NCI-H1092 (cell line): ENCODE measurements at places on chromosomes 13 and 19.

DNA sequence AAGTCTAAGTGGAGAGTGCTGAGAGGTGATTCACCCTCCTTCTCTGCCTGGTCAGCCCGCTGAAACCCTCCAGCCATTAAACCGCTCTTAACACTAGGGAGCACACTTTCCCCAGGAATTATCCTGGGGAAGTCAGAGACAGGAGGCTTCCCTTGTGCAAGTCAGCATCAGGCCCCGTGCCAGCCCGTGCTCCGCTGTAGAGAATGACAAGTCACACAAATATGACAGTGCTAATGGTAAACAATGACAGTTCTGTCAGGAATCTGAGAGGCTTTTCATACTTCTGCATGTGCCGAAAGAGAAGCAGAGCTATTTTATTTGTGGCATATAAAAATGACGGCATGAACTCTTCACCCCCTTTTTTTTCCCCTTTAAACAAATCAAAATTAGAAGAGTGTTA, 816.9 kb upstream of the SLC10A2 start:
- DNase-seq, result peak; percentile 80

DNA sequence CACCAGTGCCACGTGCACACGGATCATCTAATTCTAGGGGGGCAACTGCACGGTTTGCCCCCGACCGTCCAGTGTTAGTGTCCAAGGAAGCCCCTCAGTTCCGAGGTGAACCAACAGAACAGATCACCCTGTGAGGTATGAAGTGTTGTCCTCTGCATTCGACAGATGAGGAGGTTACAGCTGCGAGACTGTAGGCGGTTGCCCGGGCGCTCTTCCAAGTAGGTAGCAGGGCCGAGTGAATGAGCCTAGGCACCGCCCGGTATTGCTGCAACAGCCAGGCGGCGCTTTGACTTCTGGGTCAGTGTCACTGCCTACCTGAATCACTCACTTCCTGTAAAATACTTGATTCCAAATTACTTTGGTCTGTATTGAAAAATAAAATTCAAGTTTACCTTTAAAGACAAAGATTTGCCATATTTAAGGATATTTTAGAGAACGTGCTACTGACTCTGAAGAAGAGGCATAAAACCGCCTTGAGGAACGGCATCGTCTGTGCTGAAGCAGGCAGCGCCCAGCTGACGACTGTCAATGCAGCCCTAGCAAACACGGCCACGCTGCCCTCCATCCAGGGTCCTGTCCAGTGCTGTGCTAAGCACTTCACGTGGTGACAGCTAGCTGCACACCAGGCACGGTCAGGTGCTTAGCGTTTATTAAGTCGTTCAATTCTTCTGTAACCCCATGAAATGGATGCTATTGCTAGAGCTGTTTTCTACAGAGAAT, 19.3 kb upstream of the RASA3 start:
- DNase-seq, result peak; percentile 16

- no peak for DNase-seq
Measured at GRCh38 chr13:109644069-109644750, 142.2 kb downstream of the IRS2 start.

DNA sequence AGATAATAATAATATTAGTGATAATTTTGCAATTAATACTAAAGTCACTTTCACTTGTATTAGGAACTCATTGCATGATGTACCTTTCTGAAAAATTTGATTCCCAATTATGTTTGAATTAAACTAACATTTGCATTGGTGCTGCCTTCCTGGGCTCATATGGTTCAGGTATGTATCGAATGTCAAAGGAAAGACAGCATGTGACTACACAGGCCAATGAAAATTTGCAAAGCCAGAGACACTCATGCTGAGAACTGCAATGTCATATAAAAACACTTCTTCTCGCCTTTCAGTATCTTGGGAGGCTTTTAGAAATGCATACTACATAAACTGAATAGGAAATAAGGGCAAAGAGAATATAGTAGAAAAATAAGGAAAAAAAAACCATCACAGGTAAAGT, 44.3 kb downstream of the RAP2A start:
- no peak for DNase-seq

- no peak for DNase-seq
Measured at GRCh38 chr13:39225860-39226259, 187.6 kb downstream of the NHLRC3 start.

- no peak for DNase-seq
Measured at GRCh38 chr19:2552859-2553258, 76.9 kb downstream of the GADD45B start.

DNA sequence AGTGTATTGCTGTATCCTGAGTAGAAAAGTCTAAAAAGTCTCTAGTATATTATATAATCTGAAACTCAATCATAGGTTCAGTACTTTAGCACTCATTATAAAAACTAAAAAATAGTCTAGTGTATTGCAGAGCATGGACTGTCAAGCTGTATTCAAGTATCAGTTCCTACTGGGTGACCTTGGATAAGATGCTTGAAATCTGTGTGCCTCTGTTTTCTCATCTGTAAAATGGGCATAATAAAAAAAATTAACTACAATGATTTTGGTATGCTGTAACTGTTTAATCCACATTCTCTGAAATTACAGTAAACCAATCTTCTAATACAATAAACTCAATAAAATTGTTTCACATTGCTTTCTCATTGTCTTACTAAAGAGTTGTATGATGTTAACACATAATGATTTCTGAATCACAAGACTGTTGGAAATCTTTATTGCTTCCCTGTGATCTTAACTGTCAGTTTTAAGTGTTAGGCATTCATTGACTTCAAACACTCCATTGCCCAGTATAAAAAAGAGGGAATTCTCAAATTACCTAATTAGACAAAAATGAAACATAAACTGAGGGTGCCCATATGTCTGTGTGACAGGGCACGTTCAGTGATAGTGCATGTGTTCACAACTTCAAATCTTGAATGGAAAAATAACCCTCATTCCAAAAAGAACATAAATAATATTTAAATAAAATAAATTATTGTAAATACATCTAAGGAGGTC, 2.2 kb downstream of the STARD13 start:
- DNase-seq, result no peak

DNA sequence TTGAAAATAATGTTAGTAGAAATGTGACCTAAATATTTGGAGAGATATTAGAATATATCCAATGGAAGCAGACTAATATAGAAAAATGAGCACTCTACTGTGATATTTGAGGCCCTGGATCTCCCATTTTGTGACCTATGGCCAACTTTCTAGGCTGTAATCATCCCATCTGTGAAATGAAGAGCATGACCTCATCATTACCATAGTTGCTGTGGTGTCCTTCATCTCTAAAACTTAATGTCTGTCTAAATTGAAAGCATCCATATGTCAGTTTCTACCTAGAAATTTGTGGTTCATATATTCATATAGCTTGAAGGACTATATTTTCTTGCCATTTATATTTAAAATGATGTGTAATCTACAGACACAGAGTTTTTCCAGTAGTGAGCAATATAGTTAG, 41.6 kb downstream of the PAN3 start:
- DNase-seq, result no peak

DNA sequence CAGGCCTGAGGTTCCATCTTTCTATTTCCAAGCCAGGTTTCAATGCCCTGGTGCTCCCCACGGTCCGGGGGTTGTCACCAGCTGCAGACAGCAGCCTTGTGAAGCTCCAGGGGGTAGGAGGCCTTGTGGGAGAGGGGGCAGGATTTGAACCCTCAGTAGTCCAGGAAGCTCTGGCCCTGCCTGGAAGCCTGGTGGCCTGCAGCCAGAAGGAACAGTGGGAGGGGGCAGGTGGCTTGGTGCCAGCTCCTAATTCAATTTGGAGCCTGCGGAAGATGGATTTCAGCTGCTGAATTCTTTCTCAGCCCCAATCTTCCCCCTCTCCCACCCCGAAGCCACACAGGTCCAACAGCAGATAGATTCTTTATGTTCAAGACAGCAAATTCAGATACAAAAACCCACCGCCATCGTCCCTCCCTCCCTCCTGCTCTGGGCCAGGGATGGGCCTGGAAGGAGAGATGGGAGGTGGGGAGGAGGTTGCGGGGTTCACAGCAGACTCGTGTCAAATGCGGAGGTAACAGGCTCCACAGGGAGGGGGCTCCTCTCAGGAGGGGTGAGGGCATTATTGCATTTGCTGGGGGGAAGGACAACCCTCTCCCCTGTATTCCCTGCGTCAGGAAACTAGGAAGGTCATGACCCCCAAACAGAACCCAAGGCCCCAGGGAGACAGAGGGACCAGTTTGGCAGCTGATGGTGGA, 2.4 kb upstream of the PTGER1 start:
- no peak for DNase-seq

GRCh38 chr19:35123573-35123972, 8.0 kb downstream of the FXYD3 start:
- no peak for DNase-seq

GRCh38 chr19:44648631-44649251, 5.0 kb downstream of the PVR start:
- no peak for DNase-seq

DNA sequence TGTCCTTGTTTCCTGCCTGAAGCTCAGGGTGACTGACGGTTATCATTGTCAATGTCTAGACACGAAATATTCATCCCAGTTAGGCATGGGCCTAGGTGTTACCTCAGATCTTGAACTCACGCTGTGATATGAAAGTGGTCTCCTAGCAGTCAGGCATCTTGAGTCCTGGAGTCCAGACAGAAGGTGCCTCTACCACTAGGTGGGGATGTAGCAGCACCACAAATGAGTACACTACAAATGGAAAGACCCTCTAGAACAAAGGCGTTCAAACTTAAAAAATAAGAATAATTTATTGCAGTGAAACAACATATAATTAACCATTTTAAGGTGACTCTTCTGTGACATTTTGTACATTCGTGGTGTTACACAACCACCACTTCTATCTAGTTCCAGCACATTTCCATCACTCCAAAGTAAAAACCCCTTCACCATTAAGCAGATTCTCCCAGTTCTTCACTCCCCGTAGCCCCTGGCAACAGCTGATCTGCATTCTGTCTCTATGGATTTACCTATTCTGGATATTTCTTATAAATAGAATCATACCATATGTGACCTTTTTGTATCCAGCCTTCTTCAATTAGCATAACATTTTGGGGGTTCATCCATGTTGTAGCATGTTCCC, 11.9 kb upstream of the FRY start:
- peak; percentile 15 for DNase-seq

- DNase-seq, result no peak
Measured at GRCh38 chr13:112205990-112206389, 139.0 kb downstream of the SOX1 start.

GRCh38 chr13:32391101-32391619, 36.8 kb downstream of the N4BP2L1 start:
- DNase-seq, result no peak

GRCh38 chr13:76000131-76000530, 364.0 kb downstream of the LMO7 start:
- no peak for DNase-seq

DNA sequence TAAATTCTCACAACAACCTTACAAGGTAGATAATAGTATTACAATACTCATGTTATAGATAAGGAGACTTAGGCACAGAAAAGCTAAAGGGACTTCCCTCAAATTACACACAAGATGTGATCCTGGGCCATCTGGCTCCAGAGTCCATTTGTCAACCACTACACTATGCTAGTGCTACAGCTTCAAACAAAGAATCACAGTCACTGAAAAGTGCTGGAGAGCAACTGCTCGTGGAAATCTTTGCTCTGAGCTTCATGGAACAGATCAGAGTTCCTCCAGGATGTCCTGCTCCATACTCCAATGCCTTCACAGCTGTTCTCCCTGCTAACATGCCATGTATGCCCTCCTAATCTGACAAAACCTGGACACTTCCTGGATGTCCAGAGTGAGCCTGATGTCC, 271.2 kb downstream of the ENOX1 start:
- DNase-seq, result no peak

- no peak for DNase-seq
Measured at GRCh38 chr13:102236830-102237229, 165.0 kb downstream of the FGF14 start.

- DNase-seq, result no peak
Measured at GRCh38 chr13:33022986-33023385, 6.8 kb downstream of the KL start.

- peak; percentile 31 for DNase-seq
Measured at GRCh38 chr13:94480672-94481145, 1.2 kb upstream of the DCT start.

GRCh38 chr13:77994166-77994565, 75.5 kb upstream of the EDNRB start:
- no peak for DNase-seq

- no peak for DNase-seq
Measured at GRCh38 chr19:2289714-2290435, 7.9 kb upstream of the PEAK3 start.

- peak; percentile 35 for DNase-seq
Measured at GRCh38 chr19:8334458-8335342, 8.4 kb downstream of the KANK3 start.

DNA sequence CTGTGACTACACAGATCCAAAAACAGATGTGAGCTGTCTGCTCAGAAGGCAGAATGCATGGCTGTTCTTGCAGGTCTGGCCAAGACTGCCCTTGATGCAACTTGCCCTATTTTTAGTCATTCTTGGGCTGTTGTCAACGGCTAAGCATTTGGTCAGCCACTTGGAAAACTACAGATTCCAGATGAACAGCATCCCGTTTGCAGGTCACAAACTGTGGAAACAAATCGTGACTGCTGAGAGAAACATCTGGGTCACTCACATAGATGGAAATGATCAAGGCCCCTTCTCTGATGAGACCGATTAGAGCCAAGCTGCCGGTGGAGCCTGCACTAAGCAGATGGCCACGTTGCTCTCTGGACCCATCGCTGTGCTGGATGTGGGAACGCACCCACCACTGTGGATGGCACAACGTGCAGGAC, 15.4 kb upstream of the METTL21C start:
- no peak for DNase-seq

DNA sequence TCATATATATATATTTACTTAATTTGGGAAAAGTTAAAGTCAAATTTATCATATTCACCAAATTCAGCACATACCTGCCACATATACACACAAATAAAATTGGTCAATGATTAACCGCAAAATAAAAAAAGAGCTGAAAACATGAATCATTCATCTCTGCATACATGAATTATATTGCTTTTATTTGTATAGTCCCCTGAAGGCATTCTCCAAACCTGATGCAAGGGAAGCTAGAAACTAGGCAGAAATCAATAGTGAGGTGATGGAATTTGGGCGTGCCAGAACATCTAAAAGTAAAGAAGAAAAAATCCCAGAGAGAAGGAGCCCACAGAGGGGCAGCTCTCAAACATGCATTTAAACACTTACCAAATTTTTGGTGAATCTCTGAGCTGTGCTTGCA, 60.1 kb downstream of the UFM1 start:
- no peak for DNase-seq

GRCh38 chr19:30695171-30695875, 323.1 kb downstream of the ZNF536 start:
- no peak for DNase-seq

DNA sequence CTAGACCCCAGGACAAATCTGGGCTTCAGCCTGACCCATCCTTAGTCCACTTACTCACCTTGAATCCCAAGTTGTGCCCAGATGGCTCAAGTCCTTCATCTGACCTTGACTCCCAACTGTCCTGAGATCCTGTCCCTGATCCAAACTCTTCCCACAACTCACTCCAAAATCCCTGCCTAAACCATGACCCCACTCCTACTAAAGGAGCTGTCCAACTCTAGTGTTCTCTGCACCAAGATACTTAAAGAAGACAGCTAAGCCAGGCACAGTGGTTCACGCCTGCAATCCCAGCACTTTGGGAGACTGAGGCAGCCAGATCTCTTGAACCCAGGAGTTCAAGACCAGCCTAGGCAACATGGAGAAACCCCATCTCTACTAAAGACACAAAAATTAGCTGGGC, 8.5 kb downstream of the POU2F2 start:
- DNase-seq, result no peak
